ENCODE measurements at places on chromosomes 5 and 9. TPM values are rescaled to one million over a fixed set of nuclear protein-coding genes. Genes with fewer than 3 reads are reported as not detected.

Gene RNF208
- total RNA-seq = 1.8 TPM

Gene HMCN2
- total RNA-seq = 0.02 TPM

Gene ADGRD2
- not detected for total RNA-seq

Gene OR1Q1
- 0.16 TPM for total RNA-seq

Gene STC2
- 35.2 TPM for total RNA-seq

Gene PTGS1
- total RNA-seq = 2.3 TPM

Gene FIBCD1
- total RNA-seq = 20.8 TPM

Gene NOXA1
- 1.4 TPM for total RNA-seq

Gene SURF2
- total RNA-seq = 47.3 TPM

Gene BDP1
- total RNA-seq = 12.6 TPM

Gene MLANA
- not detected for total RNA-seq
